ENCODE measurements at places on chromosomes 16 and 17. TPM values are rescaled to one million over a fixed set of nuclear protein-coding genes. Genes with fewer than 3 reads are reported as not detected.

DNA sequence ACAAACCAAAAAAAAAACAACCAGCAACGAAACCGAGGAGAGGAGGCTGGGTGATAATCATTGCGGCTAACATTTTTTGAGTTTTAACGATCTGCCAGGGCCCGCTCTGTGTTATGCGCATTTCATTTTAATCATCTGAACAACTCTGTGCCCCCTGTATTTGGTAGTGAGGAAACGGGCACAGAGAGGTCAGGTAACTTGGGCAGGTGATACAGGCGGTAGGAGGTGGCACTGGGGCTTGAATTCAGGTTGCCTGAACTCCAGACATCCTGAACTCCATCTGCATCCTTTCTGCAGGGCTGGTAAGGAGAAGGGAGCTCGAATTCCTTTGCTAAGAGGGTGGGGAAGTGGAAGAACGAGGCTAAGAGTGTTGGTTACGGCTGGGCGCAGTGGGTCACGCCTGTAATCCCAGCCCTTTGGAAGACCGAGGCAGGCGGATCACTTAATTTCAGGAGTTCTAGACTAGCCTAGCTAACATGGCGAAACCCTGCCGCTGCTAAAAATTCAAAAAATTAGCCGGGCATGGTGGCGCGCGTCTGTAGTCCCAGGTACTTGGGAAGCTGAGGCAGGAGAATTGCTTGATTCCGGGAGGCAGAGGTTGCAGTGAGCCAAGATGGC is 1.1 kb downstream of the CLUAP1 start:
- DNase-seq, result no peak

The SYCE1L gene
- not detected for total RNA-seq

The ABCA10 gene
- total RNA-seq, result 12.8 TPM

The GRB7 gene
- total RNA-seq, result 19.3 TPM
